MCF 10A (cell line): ENCODE measurements at places on chromosomes 3 and 15. TPM values are rescaled to one million over a fixed set of nuclear protein-coding genes. Genes with fewer than 3 reads are reported as not detected.

- H3K4me1 ChIP-seq, result peaks cover 24% of the 10 kb centered on the region
- peak; percentile 36 for DNase-seq
- no peaks in the 10 kb centered on the region for H3K27me3 ChIP-seq
- no peak overlapping the region for H3K27ac ChIP-seq
- H3K36me3 ChIP-seq, result no peaks in the 10 kb centered on the region
- H3K4me3 ChIP-seq, result no peak overlapping the region
Measured at GRCh38 chr3:31009881-31010280, 115.4 kb upstream of the GADL1 start.

DNA sequence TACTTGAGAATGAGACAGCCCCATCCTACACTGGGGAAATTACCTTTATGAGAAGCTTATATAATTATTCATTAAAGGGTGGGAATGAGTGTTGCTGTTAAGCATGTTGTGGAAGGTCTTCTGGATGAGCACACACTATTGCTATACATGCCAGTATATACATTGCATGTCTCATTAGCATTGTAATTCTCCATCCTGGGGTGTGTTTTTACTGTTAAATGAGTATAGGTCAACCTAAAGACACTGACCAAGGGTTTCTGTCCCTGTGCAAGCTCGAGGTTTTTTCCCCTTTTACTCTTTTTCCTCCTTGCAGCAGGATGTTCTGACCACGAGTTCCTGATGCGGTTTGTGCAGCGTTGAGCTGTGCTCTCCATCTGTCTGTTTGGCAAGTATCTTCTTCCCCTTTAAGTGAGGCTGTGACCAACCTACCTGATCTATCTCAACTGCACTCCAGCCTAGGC is 7.2 kb upstream of the IVD start:
- peaks cover 6% of the 10 kb centered on the region for H3K36me3 ChIP-seq
- H3K27ac ChIP-seq, result no peak overlapping the region
- no peaks in the 10 kb centered on the region for H3K27me3 ChIP-seq
- H3K4me3 ChIP-seq, result no peak overlapping the region
- DNase-seq, result no peak
- no peaks in the 10 kb centered on the region for H3K4me1 ChIP-seq

GRCh38 chr15:77069521-77070121 is 1.3 kb downstream of the TSPAN3 start:
- H3K4me1 ChIP-seq, result peaks cover 38% of the 10 kb centered on the region
- DNase-seq, result peak; percentile 42
- H3K27ac ChIP-seq, result peak overlapping the region; percentile 21
- H3K36me3 ChIP-seq, result peaks cover 5% of the 10 kb centered on the region

- no peaks in the 10 kb centered on the region for H3K36me3 ChIP-seq
- peaks cover 16% of the 10 kb centered on the region for H3K4me1 ChIP-seq
- peak overlapping the region; percentile 33 for H3K27ac ChIP-seq
- H3K27me3 ChIP-seq, result no peaks in the 10 kb centered on the region
Measured at GRCh38 chr3:36362973-36363372, 17.3 kb upstream of the STAC start.

GRCh38 chr3:119700269-119700919 is 2.4 kb upstream of the CFAP91 start:
- no peak overlapping the region for H3K4me3 ChIP-seq
- DNase-seq, result peak; percentile 35
- no peaks in the 10 kb centered on the region for H3K27me3 ChIP-seq
- no peaks in the 10 kb centered on the region for H3K36me3 ChIP-seq
- peaks cover 7% of the 10 kb centered on the region for H3K4me1 ChIP-seq

The CHRFAM7A gene
- 1.9 TPM in 1 of 2 replicates, not detected in the other for total RNA-seq

The DNAH12 gene
- total RNA-seq, result 0.47 and 0.58 TPM in 2 replicates

The ONECUT1 gene
- total RNA-seq, result not detected in 2 replicates
